ENCODE measurements at places on chromosomes 13 and 19.

- no peak for DNase-seq
These were observed 6.5 kb downstream of the NKPD1 start for GRCh38 chr19:45154064-45154827.

GRCh38 chr13:113917594-113918371 lies 53.9 kb upstream of the GAS6 start:
- DNase-seq = no peak

GRCh38 chr13:20141238-20142022 lies 19.4 kb downstream of the GJA3 start:
- DNase-seq = no peak

DNA sequence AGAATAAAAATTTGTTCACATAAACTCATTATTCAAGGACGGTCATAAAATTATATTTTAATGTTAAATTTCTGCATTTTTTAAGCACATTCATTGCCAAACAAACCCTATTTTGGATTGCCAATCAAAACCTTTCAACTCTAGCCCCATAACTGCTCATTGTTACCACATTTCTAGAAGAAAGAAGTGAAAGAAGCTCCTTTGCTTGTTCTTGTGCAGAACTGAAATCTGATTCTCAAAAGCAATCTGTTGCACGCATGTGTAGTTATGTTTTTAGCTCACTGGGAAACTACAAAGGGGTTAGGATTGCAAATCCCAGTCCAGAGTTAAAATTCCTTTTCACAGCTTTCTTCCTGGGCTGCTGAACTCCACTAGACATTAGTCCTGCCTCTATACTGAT lies 109.5 kb upstream of the MIR17HG start:
- DNase-seq = no peak

DNA sequence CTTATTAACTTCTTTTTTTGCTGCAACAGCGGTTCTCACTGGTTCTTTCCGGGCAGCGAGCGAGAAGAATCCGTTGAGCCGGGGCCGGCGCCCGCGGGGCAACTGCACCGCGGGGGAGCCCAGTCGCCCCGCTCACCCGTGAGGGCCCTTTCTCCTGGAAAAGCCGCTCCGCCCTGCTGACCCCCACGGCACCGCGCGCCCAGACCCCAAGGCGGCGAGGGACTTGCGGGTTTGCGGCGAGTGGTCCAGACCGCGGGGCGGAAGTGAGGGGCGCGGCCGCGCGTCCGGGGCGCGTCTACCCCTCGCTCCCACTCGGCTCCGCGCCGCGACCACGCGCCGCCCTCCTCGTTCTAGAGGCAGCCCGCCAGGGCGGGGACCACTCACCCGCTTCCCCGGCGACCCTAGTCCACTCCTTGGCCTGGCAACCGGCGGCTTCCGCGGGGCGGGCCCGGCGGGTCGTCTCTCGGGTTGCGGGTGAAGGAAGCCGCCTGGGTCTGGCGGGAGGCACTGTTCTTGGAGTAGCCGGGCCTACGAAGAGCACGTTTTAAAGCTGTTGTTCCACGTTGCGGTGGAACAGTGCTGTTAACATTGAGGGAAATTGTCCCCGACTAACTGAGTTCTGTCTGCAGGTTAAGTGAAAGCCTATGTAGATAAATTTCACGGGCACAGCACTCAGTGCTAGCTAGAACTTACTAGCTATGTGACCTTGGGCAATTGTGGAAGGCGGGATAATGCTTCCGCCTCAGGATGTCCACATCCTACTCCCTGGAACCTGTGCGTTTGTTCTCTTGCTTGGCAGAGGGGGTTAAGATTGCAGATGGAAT lies at the start of gene NEK3:
Gene NEK3 (minus strand): TSS at position 439 of the 824 bp plus-strand sequence. CDS start 3,406 bp downstream, outside the sequence.
- peak; percentile 39 for DNase-seq

GRCh38 chr13:29182216-29182615 lies 362.1 kb downstream of the MTUS2 start:
- DNase-seq = no peak

- DNase-seq = no peak
These were observed 2.4 kb downstream of the RAB3D start for GRCh38 chr19:11337080-11337479.

GRCh38 chr13:44735806-44736205 lies 159.7 kb upstream of the TSC22D1 start:
- DNase-seq = no peak

- DNase-seq = peak; percentile 66
These were observed 12.7 kb downstream of the ARHGAP45 start for GRCh38 chr19:1079566-1080111.

DNA sequence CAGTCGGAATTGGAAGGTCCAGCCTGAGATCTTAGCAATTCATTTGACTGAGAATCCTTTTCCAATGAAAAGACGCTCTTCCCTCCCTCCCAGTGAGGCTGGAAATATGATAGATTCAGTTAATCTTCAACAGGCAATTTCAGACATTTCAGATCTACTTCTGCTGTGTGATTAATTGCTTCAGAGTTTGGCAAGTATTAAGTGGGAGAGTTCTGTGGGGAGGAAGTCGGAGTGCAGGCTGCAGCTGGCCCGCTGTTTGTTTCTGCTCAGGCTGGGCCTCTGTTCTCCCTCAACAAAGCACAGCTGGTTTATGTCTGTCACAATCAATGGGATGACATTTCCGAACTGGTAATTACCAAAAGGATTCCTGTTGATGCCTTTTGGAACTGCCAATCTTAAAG lies 178.2 kb downstream of the NDFIP2 start:
- DNase-seq = no peak

DNA sequence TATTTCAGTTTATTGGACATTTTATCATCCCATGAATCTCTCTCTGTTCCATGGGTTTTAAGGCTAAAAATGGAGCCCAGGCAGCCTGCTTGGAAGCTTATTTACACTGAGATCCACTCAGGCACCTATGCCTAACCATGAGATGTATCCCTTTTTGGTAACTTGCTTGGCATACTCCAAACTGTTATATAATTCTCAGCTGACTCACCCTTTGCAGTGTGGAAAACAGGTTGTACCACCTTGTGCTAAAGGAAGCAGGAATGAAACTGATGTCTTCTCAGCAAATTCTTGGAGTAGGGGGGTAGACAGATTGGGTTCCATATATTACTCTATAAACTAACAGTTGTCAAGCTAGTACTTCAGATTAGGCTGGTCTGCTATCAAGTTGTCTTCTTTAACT lies 483.6 kb downstream of the KLF5 start:
- DNase-seq = no peak

DNA sequence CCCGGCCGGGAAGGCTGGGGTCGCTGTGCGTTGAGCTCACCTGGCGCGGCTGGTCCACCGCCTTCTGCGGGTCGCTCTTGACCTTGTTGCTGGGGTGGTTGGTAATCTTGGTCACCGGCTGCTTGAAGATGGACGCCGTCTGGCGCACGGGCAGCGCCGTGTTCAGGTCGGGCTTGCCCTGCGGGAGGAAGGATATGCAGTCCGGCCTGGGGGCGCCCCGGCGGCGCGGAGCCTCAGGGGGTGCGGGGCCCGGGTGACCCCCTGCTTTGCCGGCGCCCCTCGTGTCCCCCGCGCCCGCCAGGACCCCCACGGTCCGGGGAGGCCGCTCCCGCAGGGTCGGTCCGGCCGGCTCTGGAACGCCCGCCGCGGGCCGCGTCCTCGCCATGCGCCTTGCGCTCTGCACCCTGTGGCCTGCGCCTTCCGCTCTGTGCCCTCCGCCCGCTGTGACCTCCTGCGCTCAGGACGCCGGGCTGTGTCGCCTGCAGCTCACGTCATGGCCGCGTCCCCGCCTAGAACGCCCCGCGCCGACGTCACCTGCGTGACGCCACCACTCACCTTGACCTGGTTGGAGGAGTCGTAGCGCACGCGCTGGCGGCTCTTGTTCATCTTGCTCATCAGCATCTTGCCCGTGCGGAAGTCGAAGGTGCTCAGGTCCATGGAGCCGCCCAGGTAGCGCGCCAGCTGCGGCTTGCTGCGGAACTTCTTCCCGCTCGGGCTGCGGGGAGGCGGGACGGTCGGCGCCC lies 8.0 kb downstream of the MBD3 start:
- no peak for DNase-seq

DNA sequence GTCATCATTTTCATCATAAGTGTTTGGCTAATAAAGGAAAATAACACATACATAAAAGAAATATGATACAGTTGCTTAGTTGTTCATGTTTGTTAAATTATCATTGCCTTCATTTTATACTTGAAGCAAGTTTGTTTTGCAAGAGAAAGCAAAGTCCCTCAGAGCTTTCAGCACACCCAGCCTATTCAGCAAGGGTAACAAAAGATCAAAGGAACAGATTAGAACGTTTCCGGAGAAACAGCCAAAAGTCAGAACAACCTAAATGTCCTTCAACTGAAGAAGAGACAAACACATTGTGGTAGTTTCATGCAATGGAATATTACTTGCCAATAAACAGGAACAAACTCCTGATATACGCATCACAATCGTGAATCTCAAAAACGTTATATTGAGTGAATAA lies 380.7 kb downstream of the MZT1 start:
- no peak for DNase-seq

- DNase-seq = no peak
These were observed 53.4 kb downstream of the TSSK6 start for GRCh38 chr19:19461671-19462622.

DNA sequence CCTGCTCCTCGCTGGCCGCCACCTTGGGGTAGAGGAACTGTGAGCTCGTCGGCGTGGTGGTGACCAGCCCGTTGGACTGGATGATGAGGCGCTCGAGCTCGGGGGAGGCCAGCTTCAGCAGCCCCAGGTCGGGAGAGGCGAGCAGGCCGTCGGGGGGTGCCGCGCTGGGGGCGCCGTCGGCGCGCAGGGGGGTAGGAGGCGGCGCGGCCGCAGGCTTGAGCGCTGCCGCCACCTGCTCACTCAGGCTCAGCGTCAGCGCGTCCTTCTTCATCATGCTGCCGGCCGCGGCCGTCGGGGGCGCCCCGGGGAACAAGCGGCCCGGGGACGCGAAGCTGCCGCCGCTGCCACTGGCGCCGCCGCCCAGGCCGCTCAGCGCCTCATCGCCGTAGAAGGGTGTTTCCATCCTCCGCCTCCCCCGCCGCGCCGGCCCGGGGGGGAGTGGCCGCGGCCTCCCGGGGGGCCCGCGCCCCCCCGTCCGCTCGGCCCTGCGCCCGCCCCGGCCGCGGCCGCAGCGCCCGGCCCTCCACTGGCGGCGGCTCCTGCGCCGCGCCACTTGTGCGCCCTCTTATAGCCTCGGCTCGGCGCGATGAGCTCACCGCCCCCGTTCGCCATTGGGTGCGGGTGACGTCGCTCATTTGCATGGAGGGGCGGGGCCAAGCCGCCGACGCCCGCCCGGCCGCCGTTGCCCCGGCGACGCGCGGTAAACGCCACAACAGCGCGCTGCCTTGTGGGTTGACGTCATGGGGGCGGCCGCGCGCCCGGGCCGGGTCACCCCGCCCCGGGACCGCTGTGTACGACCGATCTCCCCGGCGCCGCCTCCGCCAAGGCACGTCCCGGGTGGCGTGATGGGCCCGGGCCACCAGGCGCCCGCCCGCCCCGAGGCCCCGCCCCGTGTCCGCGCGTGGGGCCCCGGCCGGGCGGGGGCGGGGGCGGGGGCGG lies at the start of gene JUND:
Gene JUND (minus strand): TSS at position 541 of the 939 bp plus-strand sequence. CDS start 138 bp downstream, at position 403.
- peak; percentile 98 for DNase-seq

DNA sequence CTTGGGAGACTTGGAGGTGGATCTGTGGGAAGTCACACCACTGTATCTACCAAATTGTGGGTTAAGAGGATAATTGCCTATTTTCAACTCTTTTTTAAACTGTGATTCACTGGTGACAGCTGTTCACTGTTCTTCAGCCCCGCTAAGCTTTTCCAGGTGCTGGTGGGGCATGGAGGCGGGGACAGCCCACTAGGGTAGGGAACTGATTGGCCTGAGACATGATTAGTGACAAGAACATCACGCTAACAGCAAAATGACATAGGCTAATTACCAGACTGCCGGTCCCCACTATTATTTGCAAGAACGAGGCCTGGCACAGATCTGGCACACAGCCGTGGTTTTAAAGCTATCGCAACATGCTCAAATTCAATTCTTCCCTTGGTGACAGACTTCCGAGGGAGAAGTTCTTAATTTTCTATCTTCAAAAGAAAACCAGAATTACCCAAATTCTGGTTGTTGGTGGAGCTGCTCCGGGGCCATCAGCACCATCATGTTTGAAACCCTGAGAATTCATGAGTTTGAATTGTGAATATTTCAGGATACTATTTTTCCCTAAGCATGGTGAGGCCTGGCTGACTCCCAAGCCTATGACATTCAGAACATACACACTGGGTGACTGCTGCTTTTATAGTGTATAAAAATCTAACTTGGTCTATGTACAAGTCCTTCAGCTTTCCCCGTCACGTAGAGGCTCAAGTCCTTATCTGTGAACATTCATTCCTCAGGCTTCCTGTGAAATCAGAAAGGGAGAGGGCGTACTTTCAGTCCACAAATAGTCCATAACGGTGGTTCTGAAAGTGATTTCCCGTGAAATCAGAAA lies 17.9 kb downstream of the DOCK9 start:
- DNase-seq = no peak

GRCh38 chr19:6738787-6739389 lies 592 bp upstream of the TRIP10 start:
- peak; percentile 14 for DNase-seq

DNA sequence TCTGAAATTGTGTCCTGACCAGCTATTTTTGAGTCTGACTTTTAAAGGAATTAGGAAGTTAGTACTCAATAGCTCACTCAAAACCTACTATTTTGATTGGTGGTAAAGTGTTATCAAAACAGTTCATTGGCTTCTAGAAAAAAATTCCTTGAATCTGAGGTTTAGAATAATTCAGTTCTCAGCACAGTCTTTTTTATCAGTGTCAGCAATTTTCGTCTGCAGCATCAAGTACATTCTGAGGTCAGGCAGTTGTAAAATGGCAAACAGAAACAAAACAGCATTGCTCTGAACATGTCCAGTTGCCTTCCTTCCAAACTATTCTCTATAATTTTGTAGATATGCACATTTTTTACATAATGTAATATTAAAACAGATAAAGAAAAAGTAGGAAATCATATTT lies 1644.1 kb downstream of the SLITRK5 start:
- no peak for DNase-seq

DNA sequence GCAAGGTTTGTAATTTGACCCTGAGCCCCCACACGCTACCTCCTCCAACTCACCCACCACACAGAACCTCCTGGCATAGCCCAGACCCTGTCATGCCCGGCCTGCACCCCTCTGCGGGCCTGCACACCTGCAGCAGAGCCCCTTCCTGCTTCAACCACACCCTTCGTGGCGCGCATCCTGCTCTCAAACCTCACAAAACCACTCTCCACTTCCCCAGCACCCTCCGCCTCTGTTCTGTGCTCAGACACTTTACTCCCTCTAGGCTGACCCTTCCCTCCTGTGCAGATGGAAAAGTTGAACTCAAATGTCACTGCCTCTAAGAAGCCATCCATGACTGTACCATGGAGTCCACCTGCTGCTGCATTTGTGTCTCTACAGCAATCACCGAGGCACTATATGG lies 28.5 kb downstream of the FAAP24 start:
- DNase-seq = peak; percentile 9

GRCh38 chr13:44906713-44907112 lies 82.6 kb downstream of the NUFIP1 start:
- DNase-seq = no peak

DNA sequence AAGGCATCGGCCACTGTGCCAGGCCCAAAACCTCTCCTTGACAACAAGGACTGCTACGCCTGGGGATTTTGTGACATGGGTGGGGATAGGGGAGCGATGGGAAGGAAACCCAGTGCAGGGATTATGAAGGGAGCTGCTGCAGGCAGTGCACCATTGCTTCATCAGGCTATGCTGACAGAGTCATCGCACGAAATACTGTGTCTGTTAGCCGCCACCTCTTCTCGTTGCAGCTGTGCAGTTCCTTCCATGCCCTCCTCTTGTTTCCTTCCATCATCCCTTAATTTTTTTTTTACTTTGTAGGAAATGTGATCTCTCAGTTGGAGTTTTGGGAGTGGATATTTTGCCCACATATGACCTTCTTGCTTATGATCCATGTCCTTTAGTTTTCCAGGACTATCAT lies 178.7 kb downstream of the RFC3 start:
- no peak for DNase-seq

GRCh38 chr19:35357867-35358573 lies at the start of gene FFAR3:
Gene FFAR3, plus strand, starts transcription at chr19:35358460. Its CDS starts 431 bp downstream, at chr19:35358891.
- no peak for DNase-seq

All from CD4-positive, alpha-beta T cell treated with Interleukin-2 at 100 ng/mL for 4 hours (primary cell).